ENCODE measurements at places on chromosomes 2 and 18.
A peak's percentile ranks its signal among the peaks of the same experiment; 100 is the strongest.

DNA sequence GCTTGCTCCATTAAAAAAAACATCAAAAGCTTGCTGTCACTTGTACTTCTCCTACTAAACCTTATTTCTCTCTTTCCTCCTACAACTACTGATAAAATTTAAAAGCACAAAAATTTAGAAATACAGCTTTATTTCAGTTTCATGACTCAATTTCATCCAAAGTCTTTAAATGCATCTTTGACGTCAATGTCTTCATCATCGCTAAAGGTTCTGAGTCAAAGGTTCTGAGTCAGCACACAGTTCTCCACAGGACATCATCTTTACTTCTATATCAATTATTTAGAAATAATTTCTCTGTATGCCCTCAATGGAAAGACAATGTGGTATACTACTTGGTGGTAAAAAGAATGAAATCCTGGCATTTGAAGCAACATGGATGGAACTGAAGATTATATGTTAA lies 163.9 kb upstream of the DNMT3A start:
- DNase-seq, result no peak

GRCh38 chr18:32450026-32450691 lies 20.5 kb downstream of the GAREM1 start:
- no peak for DNase-seq

GRCh38 chr2:16035747-16036745 lies 95.7 kb downstream of the MYCN start:
- DNase-seq, result no peak

- DNase-seq, result no peak
Observed at GRCh38 chr2:172047566-172048507, 37.5 kb upstream of the DLX1 start.

- DNase-seq, result no peak
Observed at GRCh38 chr2:28496781-28497180, 921 bp downstream of the PLB1 start.

DNA sequence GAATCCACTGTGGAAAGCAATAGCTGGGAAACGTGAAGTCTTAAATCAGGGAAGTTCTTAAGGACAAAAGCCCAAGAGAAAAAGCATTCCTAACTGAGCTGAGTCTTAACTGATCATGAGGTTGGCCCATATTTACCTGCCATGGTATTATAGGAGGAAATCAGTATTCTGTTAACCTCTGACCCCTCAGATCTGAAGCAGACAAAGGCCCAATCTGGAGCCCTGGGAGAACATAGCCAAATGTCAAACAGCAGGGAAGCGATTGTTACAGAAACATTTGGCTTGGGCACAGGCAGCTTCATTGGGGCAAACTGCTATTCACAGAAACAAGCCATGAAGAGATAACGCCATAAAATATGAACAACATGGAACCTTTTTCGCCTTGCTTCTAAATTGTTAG lies 18.8 kb downstream of the EPHA4 start:
- DNase-seq, result no peak

DNA sequence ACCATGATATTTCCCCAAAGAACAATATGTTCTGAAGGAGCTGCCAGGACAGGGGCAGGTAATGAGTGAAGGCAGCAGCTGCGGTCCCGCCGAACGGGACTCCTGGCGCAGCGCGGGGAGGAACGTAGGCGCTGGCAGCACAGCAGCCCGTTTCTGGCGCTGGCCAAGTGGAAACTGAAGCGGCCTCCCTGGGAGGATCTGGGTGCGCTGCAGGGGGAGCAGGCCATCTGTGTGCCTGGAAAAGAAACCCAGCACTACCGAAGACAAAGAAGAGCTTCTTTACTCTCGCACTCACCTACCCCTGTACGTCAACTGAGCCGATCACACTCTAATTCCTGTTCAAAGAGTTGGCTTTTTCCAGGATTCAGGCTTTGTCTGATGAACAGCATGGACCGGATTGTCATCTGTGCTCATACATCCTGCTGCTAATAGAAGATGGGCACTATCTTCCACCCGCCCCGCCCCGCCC lies 11.8 kb downstream of the G6PC2 start:
- no peak for DNase-seq

- DNase-seq, result peak; percentile 28
Observed at GRCh38 chr2:73175663-73176204, 26.6 kb upstream of the NOTO start.

DNA sequence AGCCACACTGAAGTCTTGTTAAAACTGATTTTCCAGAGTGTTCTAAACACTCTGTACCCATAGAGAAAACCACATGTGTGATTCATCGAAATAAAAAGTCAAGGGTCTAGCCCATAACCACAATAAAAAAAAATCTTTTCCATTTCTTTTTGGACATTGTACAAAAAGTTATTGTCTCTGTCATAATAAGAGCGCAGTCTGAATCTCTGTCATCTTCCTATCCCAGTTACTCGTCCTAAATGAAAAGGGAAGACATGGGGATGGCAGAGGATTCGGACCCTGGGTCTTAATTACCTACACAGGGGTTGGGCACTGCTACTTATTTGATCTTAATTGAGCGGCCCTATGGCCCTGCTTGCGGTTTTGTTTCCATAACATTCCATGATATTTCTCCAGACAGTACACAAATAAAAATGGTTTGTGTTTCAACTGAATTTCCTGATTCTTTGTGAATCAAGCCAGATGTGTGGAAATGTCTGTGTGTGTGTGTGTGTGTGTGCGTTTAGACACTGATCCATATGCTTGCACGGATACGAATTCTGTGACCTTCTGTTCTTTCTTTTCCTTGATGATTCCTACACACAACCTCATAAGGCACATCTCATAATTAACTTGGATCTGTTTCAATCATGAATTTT lies 133.4 kb upstream of the SPATS2L start:
- no peak for DNase-seq

GRCh38 chr2:144522897-144523595 lies 3.1 kb upstream of the ZEB2 start:
- no peak for DNase-seq

GRCh38 chr2:192725991-192726390 lies 531.3 kb upstream of the TMEFF2 start:
- no peak for DNase-seq

DNA sequence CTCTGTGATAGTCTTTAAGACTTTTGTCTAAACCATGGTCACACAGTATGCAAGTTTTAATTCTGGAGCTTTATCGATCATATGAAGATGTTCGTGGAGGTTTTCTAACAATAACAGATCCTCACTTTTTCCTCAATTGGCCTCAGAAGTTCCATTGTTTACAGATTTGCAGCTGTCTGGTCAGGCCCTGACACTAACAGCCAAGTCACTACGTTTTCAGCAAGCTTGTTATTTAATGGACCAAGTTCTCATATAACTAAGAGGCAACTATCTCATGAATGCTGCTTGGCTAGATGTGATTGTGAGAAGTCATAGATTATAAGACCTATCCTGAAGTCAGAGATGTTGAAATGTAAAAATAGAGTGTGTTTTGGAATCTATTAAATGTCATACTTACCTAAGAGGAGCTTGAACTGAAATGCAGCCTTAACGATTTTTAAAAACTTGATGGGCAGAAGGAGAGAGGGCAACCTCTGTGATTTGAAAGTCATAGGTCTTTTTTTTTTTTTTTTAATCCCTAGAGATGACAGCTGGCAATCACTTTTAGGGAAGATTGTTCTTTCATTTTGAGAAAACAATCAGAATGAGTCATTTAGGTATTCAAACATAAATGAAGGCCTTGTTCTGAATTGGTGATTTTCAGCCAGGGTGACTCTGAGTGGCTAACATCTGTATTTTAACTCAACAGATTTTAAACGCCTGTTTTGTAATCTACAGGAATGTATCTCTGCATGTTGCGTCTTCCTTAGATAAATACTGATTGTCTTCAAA lies 48.4 kb upstream of the NEMP2 start:
- no peak for DNase-seq

- no peak for DNase-seq
Observed at GRCh38 chr2:85644909-85645308, 23.1 kb downstream of the SFTPB start.

DNA sequence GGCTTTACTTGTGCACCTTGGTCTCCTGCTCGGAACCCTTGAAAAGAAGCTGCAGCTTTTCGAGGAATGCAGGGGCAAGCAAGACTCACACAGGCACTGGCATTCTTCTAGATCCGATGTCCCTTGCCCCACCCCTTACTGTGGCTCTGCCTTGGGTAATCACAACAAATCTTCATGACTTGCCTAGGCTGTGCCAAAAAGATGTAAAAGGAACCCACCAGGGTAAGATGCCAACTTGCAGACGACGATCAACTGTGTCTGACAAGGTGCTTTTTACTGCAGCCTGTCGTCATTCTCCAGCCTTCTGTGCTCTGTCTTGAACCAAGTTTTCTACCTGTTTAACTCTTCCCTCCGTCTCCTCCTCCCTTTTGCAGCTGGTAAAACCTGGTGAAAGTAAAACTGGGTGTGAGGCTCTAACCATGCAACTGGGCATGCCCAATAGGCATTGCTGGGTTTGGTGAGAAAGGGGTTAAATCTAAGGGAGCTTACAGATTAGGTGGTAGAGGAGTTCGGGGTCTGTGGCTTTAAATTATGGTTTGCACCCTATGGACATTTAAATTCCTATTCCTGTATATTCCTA lies 909 bp upstream of the NRXN1 start:
- DNase-seq, result no peak

GRCh38 chr18:79102886-79103285 lies 33.7 kb downstream of the ATP9B start:
- no peak for DNase-seq

GRCh38 chr2:70830366-70830765 lies 5.2 kb downstream of the CD207 start:
- DNase-seq, result no peak

DNA sequence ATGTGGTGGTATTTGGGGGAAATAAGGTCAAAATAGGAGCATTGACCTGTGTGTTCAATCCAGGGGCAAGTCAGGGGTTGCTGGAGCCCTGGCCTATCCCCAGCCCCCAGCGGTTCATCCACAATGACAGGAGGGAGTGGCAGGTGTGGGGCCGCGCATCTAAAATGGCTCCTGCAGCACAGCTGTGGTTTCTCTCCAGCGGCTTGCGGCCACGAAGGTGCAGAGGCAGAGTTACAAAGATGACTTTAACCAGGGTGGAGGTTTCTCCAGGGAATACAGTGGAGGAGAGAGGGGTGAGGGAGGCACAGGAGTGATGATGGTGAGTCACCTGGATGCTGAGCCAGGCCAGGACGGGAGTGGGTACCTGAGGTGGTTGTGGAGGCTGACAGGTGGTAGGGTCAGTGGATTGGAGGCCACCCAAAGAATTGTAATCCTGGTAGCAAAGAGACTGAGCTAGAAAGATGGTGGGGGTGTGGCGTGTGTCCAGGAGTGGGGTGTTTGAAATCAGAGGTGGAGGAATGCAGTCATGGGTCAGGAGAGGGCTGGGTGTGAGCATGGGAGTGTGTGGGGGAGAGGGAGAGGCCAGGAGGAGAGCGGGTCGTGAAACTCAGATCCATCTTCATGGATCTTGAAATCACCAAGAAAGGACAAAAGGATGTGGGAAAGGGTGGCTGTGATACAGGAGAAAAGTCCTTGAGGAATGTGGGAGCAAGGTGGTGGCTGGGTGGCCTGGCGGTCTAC lies 83.2 kb downstream of the CTIF start:
- DNase-seq, result no peak

DNA sequence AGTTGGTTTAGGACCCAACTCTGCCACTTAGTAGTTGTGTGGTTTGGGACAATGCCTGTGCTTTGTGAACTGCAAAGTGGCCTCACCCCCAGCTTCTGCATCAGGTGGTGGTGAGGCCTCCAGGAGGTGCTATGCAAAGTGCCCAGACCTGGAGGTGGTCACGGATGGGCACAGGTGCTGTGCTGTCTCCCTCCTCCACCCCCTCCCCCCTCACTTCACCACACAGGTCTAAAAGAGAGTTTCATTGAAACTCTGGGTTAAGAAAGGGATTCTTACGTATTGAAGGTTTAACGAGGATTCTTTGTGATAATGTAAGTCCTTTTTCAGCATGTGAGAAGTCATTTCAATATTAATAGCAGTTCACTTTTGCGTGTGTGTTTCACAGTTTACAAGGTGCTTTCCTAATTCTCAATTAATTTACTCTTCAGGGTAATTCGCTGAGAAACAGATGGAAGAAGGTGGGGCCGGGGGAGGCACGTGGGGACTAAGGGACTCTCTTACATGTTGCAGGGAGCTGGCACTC lies 369.9 kb downstream of the LPIN1 start:
- no peak for DNase-seq

GRCh38 chr2:42957109-42957860 lies 164.9 kb upstream of the HAAO start:
- DNase-seq, result no peak

- no peak for DNase-seq
Observed at GRCh38 chr2:118102433-118103082, 14.3 kb downstream of the INSIG2 start.

DNA sequence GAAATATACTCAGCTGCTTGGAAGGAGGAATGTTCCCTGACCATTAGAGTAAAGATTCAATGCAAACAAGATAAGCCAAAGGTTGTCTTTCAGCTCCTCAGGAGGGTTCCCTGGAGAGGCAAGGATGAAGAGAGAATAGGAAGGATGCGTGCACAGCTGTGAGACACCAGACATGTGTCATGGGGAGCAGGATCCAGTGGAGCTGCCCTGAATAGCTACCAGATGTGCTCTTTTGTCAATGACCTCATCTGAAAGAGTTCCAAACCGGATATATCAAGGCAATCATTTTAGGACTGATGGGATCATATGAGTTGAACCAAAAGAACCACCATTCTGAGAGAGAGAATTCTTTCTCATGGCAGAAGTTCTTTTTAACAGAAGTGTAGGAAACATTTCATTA lies 490.6 kb downstream of the IRS1 start:
- no peak for DNase-seq

DNA sequence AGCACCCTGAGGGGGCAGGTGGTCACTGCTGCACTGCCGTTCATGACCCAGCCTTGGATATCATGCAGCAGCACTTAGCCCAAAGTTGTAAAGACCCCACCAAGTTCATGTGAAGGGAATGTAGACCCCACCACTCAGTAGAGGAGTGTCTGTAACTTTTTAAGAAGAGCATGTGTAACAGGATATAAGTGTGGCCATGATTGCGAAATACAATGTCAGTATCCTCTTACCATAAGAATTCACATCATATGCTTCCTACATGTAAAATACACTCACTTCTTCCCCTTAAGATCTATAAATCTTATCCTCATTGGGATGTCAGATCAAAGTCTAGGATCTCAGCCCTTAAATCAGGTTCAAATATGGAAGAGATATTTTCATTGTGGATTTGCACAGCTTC lies 276.9 kb downstream of the PTPRM start:
- no peak for DNase-seq

- no peak for DNase-seq
Observed at GRCh38 chr2:33673937-33674336, 74.8 kb upstream of the FAM98A start.
